ENCODE measurements at places on chromosomes 16 and 17.
A peak's percentile ranks its signal among the peaks of the same experiment; 100 is the strongest.

DNA sequence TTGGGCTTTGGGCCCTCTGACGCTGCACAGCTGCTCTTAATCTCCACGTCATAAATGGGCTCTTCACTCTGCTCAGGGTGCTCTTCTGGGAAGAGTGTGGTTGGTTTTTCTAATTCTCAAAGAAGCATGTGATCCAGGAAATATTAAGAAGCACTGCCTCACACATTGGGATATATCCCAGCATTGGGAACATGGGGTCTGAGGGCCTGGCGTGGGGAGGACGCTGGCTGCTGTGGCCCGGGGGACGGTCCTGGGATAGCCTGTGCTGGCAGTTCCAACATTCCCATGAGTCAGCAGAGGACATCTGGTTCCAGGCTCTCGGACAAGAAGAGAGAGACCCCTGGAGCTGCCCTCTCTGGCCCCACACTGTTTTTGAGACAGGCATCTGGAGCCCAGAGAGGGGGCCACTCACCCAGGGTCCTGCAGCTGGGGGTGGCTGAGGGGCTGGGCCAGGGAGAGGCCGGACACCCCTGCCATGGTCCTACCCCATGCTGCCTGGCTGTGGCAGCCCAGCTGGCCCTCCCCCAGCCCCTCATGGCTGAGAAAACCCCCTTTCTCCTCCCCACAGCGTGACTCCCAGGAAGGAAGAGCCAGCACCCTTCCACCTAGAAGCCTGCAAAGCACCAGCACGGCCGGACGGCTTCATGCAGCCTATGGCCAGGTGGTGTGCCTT lies 58.8 kb downstream of the NT5M start:
- no peak for DNase-seq

GRCh38 chr16:565419-566330 lies 1.1 kb upstream of the NHLRC4 start:
- DNase-seq = peak; percentile 57

GRCh38 chr17:73359987-73360410 lies 48.2 kb upstream of the CDC42EP4 start:
- peak; percentile 24 for DNase-seq

- DNase-seq = no peak
Measured at GRCh38 chr17:57086069-57086930, 1.3 kb downstream of the AKAP1 start.

DNA sequence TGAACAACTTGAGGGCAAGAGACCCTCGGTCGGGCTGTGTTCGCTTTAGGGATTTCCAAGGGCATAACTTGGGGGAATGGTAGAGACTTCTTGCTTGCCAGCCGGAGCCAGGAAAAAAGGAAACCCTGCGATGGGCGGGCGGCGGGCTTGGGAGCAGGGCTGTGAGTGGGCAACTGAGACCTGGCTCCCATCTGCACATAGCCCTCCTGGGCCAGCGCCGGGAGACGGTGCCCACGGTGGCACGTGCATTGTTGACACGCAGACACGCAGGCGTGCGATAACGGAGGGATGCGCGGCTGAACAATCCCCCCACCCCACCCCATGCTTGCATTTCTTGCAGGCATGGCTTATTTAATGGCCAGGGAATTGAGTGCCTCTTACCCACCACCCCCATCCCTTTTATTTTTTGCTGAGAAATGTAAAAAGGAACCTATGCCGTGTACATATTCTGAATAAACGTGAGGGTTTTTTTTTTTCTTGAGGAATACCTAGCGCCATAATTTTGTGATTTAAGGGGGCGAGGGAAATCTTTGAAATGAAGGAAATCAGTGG lies 17.1 kb upstream of the ZFHX3 start:
- no peak for DNase-seq

GRCh38 chr17:58006560-58006923 lies 504 bp downstream of the SRSF1 start:
- peak; percentile 67 for DNase-seq

DNA sequence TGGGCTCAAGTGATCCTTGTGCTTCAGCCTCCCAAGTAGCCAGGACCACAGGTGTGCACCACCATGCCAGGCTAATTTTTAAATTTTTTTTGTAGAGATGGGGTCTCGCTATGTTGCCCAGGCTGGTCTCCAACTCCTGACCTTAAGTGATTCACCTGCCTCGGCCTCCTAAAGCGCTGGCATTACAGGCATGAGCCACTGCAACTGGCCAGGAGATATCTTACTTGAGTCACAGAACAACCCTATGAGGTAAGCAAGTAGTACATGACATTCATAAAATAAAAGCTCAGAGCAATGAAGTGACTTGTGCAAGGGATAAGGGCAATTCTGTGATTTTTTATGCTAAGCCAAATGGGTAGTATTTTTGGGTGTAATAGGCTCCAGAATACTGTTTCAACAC lies 57.3 kb downstream of the CDC27 start:
- peak; percentile 16 for DNase-seq

DNA sequence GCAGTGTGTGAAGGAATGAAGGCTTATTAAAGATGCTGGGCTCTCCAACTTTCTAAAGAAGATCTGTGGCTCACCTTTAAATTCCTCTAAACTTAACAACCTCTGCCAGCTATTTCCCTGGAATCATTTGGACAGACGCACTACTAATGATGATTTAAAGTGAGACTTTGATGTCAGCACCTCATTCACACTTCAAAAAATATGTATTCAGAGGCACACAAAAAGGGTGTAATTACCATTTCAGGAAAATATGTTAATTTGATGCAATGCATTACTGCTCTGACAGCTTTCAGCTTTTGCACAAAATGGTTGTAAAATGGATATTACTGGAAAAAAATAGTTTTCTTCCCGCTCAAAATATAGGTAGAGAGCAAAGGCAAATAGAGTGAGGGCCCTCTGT lies 423.9 kb upstream of the ASIC2 start:
- no peak for DNase-seq

GRCh38 chr17:71878998-71879397 lies 241.8 kb upstream of the SOX9 start:
- DNase-seq = no peak

GRCh38 chr17:78132084-78132676 lies 1.6 kb downstream of the TMC8 start:
- DNase-seq = no peak

GRCh38 chr17:51500454-51500853 lies 240.1 kb downstream of the UTP18 start:
- DNase-seq = no peak

DNA sequence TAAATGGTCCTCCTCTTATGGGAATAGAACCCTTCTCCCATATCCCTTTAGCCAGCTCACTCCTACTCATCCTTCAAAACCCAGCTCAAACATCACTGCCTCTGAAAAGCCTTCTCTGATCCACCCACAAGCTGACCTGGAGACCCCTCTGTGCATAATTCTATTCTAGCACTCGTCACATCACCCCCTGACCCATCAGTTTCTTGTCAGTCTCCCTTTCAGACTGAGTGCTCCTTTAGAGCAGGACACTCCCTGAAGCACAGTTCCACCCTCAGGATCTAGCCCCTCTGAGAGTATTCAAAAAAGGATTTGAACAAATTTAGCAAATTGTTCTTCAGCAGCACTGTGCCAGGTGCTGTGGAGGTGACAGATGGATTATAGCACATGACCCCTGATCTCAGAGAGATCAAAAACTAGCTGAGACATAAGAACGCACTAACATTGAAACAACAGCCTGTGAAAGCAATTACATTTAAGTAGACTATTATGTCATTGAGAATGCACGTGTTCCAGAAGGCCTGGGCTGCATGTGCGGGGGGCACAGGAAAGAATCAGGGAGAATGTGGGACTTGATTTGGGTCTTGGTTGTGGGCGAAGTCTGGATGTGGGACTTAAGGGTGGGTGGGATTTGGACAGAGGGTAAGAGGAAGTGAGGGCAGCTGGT lies 43.5 kb downstream of the MRPS23 start:
- DNase-seq = no peak

DNA sequence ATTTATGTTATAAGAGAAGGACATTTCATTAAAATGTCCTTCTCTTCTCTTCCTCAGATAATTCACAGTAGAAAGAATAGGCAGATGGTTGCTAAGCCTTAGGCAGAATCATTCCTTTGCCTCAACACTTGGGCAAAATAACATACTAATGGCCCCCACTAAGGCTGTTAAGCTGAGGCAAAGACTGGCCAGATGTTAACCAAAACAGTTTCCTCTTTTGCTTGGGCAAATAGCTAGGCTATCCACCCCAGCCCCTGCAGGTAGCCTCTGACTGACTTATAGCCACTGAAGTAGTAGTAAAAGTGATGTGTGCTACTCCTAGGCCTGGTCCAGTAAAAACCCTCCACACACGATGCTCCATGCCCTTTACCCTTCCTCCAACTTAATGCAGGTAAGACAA lies 55.2 kb downstream of the SPAG9 start:
- DNase-seq = no peak

GRCh38 chr17:49496183-49496866 lies 1.2 kb downstream of the NGFR start:
- DNase-seq = peak; percentile 41

- no peak for DNase-seq
Measured at GRCh38 chr17:52202520-52203080, 44.1 kb upstream of the CA10 start.

DNA sequence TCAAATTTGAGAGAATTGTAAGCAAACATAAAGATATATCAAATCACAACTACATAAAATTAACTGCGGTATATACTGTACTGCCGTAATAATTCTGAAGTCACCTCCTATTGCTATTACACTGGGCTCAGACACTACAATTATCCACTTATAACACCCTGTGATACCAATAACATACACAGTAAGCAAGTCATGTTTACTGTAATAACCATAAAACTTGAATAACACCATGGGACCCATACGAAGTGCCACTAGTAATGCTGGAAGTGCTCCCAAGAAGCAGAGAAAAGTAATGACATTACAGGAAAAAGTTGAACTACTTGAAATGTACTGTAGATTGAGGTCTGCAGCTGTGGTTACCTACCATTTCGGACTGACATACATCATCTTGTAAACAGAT lies 24.0 kb downstream of the CMC2 start:
- DNase-seq = no peak

DNA sequence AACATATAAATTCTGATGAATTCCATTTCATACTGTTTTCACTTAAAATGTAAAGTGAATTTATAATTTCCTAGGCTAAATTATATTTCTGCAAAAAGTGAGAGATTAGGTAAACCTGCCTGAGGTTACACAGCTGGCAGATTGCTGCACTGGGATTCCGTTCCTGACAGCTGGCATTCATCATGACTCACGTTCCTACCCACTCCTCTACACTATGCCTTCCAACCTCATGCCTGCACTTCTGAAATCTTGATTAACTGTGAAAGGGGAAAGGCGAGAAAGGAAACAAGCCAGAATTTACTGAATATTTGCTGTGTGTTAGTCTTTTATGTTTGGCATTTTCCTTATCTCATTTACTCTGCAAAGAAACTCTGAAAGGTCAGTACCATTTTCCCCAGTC lies 73.3 kb upstream of the MON1B start:
- no peak for DNase-seq

DNA sequence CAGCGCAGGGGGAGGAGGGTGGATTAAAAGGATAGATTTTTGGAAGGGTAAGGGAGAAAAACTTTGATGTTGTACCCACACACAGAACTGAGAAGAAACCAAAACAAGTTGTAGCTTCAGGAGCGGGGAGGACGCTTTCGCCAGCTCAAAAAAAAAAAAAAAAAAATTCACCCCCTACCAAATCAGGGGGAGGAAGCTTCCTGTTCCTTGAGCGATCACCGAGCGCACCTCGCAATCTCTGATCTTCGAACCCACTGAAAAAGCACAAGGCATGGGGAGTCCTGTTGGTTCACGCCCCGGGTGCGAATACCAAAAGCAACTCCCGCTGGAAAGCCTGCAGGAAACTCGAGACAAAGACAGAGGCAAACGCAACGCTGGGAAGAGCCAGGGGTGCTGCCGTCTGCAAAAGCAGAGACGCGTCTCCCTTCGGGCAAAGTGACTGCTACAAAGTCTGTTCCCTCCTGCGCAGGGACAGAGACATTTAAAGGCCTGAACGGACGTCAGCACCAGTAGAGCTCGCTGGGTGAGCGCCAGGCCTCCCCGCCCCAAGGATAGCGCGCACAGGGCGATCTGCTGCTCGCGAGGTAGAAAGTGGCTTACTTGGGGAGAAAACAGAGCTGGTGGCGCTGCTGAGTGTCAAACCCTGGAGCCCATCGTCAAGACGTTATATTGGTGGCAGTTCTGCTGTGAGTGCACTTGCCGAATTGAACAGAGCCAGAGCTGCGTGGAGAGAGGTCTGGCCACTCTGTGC lies 190.4 kb downstream of the USP22 start:
- peak; percentile 33 for DNase-seq

DNA sequence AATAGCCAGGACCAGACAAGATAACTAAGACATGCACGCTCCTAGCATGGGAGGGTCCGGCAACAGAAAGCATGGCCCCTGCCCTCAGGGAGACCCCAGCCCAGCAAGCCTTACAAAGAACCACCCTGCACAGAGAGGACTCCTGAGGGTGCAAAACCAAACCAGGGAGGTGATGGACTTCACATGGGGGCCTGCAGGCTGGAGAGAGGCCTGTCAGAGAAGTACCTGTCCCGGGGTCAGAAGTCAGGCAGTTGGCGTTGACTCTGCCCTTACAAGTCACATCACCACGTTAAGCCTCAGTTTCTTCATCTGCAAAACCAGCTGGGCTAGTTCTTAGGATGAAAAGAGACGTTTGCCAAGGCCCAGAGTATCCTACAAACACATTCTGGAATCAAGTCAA lies 4.7 kb downstream of the OTOP2 start:
- DNase-seq = no peak

DNA sequence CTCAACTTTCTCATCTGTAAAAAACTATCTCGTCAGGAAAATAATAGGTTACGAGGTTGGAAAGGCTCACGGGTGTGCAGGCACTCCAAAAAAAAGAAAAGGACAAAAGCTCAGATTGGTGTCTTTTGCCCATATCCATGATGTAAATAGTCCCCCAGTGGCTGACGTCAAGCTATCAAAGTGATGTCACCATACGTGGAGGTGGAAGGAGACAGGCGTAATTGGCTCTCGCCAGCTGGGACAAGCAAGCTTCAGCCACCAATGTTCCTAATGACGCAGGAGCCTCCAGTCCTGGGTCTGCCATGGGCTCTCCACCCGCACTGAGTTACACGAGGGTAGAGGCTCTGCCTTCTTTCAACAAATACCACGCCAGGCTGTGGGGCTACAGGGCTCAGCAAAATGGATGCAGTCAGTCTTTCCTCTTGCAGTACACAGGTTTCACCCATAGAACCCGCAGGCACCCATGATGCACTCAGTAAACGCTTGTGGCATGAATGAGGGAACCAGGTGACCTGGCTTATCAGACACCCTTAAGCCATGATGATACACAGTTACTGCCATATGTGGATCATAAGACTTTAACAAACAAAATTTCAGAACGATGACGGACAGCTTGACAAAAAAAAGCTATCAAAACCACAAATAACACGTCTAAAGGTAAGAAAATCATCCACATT lies 50.5 kb downstream of the COTL1 start:
- DNase-seq = no peak

GRCh38 chr16:49920397-49920796 lies 64.5 kb upstream of the ZNF423 start:
- DNase-seq = no peak

- DNase-seq = no peak
Measured at GRCh38 chr17:37019117-37019740, 70.5 kb downstream of the AATF start.

DNA sequence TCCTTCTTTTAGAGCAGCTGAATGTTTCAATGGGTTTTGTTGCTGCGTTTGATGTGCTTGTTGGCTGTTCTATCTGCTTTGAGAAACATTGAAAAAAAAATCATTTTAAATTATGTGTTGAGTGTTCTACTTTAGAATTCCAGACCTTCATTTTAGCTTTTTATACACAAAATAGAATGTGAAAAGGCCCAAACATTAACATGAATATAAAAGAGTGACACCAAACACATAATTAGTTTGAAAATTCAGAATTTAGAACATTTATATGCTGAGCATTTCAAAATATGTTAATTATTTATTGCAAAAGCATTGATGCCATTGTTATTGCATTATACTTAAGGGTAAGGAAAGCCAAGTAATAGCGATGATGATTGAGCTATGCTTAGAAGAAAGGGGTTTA lies 2.9 kb downstream of the NFAT5 start:
- DNase-seq = no peak
